GOT3 (cell line): ENCODE measurements at places on chromosomes 11 and 22.

DNA sequence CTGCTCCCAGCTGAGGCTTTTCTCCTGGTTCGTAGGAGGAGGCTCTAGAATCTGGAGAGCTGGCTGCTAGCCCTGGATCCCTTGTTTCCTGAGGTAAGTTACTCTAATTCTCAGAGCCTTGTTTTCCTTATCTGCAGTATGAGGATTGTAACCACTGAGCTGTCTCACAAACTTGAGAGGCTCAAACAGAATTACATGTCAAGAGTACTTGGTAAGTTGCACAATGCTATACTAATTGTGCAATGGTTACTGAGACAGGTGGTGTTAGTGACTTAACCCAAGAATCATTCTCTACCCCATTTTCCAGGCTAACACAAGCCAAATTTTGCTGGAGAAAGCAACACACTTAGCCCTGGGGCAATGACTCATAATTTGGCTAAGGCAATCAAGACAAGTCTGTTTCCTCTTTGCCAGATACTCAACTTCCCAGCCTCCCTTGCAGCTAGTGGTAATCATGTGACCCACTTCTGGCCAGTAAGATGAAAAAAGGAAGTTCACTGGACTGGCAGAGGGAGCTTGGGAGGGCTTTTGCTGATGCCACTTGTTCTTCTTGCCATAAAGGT is 348.0 kb downstream of the TENM4 start:
- DNase-seq, result no peak

DNA sequence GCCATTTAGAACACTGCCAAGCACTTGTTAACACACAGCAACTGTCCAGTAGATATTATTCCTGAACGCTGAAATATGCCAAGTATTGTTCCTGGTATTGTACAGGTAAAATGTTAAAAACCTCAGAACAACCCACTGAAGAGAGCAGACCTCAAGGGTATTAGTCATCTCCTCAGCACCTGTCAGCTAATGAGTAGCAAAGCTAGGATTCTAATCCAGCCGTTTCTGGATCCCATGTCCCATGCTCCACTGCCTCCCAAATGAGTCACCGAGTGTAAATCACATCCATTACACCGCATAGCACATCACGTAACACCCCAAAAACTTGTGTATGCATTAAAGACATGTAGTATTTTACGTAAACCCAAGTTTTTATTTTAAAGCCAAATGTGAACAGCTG is 705.4 kb upstream of the TENM4 start:
- no peak for DNase-seq

DNA sequence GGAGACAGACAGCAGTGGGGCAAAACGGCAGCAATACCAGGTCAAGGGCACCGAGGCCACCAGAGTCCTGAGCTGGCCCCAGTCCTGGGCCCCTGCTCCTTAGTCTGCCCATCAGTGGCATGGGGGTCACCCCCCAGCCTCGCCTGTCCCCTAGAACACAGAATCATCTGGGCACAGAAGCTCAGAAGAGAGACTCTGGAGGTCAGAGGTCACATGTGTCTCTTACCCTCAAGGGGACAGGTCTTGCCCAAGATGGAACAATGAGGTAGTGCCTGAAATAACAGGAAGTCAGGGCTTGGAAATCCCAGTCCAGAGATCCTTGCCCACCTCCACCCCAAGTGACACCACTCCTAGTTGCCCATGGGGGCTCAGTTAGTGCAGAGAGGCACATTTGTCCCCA is 20.6 kb downstream of the PDE2A start:
- no peak for DNase-seq

GRCh38 chr11:105092256-105093239 is 47.0 kb downstream of the CARD18 start:
- no peak for DNase-seq

- DNase-seq, result no peak
Measured at GRCh38 chr11:117443266-117444186, 115.9 kb downstream of the CEP164 start.

GRCh38 chr11:16448123-16448717 is 91.9 kb upstream of the SOX6 start:
- DNase-seq, result no peak

- DNase-seq, result no peak
Measured at GRCh38 chr11:119741369-119742262, 12.6 kb upstream of the NECTIN1 start.

GRCh38 chr11:64581057-64581523 is 9.9 kb upstream of the SLC22A12 start:
- no peak for DNase-seq

GRCh38 chr11:21229224-21229623 is 559.8 kb downstream of the NELL1 start:
- no peak for DNase-seq

- DNase-seq, result no peak
Measured at GRCh38 chr11:124039557-124039956, 1.6 kb downstream of the OR10G7 start.

GRCh38 chr11:48129697-48130395 is 86.8 kb upstream of the OR4B1 start:
- DNase-seq, result no peak

- no peak for DNase-seq
Measured at GRCh38 chr11:113286509-113287497, 27.6 kb upstream of the TTC12 start.

- no peak for DNase-seq
Measured at GRCh38 chr11:5088556-5088955, 19.2 kb downstream of the OR52E1 start.

- DNase-seq, result no peak
Measured at GRCh38 chr22:22558071-22558971, 744 bp downstream of the PRAME start.

GRCh38 chr11:8097926-8098325 is 16.9 kb downstream of the TUB start:
- no peak for DNase-seq

DNA sequence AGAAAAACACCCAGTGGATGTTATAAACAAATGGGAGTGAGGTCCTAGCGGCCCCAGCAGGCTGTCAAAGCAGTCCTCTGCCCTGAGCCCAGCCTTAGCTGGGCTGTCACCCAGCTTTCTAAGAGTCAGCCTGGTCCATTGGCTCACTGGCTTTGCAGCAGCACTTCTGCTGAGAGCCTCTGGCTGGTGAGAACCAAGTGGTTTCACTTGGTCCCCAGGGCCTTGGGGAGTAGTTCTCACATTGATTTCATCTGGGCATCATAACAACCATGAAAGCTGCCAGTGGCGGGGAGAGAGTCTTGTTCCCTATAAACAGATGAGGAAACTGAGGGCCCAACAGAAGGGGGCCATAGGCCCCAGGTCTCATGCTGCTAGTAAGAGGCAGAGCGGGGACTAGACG is 11.4 kb downstream of the SEC14L6 start:
- DNase-seq, result no peak

DNA sequence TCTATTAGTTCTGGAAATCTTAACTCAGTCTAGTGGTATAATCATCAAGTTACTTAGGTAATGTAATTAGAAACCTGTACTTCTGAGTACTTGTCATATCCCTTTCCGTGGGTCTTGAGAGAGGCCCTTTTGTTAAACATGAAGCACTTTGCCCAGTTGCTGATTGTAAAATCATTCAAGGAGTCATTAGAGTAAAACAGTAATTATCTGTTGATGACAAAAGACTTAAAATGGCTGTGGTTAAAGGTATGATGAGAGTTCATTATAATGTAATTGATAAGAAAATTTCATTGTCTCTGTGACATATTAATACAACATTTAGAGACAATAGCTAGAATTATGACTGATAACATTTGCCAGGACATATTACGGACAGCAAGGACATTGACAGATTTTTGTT is 34.3 kb downstream of the PRR5L start:
- DNase-seq, result no peak

GRCh38 chr11:12901874-12902481 is 107.1 kb upstream of the RASSF10 start:
- DNase-seq, result no peak

DNA sequence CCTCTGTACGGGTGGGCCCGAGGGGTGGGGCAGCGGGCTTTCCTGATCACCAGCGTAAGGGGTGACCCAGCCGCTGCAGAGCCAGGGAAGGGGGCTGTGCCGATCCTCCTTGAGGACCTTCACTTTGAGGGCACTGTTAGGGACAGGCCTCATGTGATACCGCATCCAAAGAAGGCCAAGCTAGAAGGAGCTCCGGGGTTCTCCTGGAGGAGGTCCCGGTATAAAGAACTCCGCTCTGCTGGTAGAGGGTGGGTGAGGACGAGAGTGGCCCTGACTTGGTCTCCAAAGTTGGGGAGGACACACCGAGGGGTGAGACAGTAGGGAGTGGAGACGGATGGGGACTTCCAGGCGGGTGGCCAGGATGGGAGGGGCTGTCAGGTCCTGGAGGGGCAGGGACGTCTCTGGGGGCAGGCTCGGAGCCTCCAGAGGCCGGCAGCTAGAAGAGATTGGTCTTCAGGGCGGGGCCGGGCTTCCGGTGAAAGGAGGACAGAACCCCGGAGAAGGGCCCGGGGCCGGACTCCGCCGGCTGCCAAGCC is 4.6 kb downstream of the PHOX2A start:
- DNase-seq, result no peak

DNA sequence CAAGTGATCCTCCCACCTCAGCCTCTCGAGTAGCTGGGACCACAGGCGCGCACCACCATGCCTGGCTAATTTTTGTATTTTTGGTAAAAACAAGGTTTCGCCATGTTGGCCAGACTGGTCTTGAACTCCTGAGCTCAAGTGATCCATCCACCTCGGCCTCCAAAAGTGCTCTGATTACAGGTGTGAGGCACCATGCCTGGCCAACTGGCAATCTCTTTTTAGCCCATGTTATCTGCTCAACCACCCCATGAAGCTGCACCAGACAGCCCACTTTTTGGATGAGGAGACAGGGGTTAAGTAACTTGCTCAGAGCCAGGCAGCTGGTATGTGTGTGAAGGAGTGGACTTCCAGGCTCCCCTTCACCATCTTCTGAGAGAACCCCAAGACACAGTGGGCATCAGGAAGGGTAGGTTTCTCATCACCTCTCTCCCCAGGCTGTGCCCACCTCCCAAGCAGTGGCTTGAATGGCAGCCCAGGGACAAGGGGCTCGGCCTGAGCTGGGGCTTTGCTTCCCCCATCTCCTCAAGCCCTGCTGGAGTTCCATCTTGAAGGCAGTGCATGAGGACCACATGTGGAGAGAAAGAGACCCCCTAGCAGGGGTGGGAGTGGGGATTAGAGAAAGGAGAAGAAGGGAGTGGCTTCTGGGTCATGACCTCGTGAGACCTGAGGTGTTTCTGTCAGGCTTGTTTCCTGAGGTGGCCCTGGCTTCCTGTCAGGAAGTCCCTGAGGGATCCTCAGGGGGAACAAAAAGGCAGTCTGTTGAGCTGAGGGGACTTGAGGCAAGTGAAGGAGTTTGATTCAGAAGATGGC is 87.5 kb upstream of the PARVA start:
- DNase-seq, result no peak

GRCh38 chr11:63918507-63919191 is 1.7 kb upstream of the RCOR2 start:
- no peak for DNase-seq

DNA sequence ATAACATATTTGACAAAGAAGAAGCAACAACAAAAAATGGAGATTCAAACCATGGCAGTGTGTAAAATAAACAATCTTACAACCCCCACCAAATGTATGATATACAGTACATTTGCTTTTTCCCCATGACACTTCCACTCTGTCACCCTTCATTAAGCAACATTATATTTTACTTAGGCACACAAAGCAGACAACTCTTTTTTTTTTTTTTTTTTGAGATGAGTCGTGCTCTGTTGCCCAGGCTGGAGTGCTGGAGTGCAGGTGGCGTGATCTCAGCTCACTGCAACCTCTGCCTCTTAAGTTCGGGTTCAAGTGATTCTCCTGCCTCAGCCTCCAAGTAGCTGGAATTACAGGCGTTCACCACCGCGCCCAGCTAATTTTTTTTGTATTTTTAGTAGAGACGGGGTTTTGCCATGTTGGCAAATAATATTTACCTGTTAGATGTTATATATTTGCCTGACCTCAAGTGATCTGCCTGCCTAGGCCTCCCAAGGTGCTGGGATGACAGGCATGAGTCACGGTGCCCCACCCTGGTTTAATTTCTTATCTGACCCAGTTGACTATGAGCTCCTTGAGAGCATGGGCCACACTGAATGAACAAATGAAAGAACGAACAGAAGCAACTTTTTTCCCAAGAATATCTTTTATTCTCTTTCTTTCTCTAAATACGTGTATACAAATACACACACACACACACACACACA is 5.5 kb upstream of the PCF11 start:
- DNase-seq, result no peak

GRCh38 chr11:92046103-92046502 is 178.5 kb upstream of the FAT3 start:
- DNase-seq, result no peak
